ENCODE measurements at places on chromosomes 7 and 10.

- DNase-seq, result no peak
Observed at GRCh38 chr10:49393757-49394156, 2.1 kb downstream of the DRGX start.

- DNase-seq, result no peak
Observed at GRCh38 chr7:47685151-47685550, 103.2 kb upstream of the TNS3 start.

DNA sequence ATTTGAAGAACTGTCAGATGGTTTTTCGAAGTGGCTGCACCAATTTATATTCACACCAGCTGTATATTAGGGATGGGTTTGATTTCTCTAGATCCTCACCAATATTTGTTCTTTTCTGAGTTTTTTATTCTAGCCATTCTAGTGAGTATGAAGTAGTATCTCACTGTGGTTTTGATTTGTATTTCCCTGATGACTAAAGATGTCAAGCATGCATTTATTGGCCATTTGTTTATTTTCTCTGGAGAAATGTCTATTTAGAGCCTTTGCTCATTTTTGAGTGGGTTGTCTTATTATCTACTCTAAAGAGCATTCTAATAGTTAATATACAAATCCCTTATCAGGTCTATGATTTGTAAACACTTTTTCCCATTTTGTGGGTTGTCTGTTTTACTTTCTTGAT lies 123.9 kb downstream of the PCLO start:
- DNase-seq, result no peak

- DNase-seq, result no peak
Observed at GRCh38 chr10:125457406-125457805, 225.6 kb downstream of the TEX36 start.
